Lower leg skin (tissue), 4 donors: ENCODE measurements at places on chromosomes 4 and X. TPM values are rescaled to one million over a fixed set of nuclear protein-coding genes. Genes with fewer than 3 reads are reported as not detected.

- no peak for DNase-seq
These were observed 321.2 kb upstream of the BMP3 start for GRCh38 chr4:80709082-80709869.

GRCh38 chr4:53183754-53184153, 182.1 kb downstream of the SCFD2 start:
- DNase-seq: no peak

DNA sequence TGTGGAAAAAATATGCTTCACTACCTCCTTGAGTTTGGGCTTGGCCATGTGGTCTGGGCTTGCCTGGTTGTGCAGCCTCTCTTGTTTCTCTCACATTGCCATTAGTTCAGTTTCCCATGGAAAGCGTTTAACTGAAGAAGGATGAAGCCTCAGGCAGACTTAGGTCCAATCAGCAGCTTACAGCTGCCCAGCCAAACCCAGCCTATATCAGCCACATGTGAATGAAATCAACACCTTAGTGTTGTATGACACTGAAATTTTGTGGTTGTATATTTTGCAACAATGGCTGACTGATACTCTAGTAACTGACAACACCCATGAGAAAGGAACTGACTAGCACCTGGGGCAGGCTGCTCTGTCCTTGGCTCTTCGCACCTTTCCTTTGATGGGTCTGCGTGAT, 81.2 kb downstream of the KLF8 start:
- no peak for DNase-seq

DNA sequence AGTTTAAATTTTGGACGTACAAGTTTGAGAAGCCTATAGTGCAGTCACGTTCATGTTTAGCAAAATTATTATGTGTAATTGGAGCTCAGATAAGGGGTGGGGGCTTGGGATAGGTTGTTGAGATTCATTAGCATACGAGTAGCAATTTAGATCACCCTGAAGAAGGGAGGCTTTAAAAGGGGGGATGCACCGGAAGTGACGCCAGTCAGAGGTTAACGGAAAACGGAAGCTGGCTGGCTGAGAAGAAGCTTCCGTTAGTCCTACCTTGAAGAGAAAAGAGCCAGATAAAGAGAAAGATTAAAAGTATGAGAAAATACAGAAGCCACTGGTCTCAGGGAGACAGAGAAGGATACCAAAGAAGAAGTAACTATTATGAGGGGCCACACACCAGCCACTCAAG, 1.1 kb upstream of the NXT2 start:
- no peak for DNase-seq

DNA sequence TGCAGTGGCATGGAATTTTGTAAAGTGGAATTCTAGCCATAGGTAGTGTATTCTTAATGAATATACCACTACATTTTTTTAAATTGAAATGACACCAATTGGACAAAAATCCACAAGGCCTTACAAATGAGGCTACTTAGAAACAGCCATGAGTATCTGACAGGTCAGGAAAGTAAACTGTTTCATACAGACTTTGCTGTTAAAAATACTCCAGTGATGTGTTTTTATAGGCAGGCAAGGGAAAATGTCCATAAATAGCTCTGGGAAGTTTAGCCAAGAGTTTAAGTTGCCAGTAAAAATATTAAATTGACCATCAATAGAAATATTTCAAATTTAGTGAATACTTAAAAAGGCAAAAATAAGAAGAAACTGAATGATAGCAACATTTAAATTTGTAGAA, 41.8 kb upstream of the PDLIM5 start:
- no peak for DNase-seq

- DNase-seq: no peak
These were observed 1217.0 kb downstream of the RAPGEF2 start for GRCh38 chr4:160319868-160320260.

- no peak for DNase-seq
These were observed 36.1 kb upstream of the DOCK11 start for GRCh38 chrX:118459494-118459893.

- no peak for DNase-seq
These were observed 526.5 kb downstream of the TRIML1 start for GRCh38 chr4:188665491-188666457.

- DNase-seq: no peak
These were observed 15.0 kb downstream of the CLDN2 start for GRCh38 chrX:106935175-106935574.

GRCh38 chrX:74277846-74278245, 26.1 kb upstream of the ZCCHC13 start:
- DNase-seq: no peak

GRCh38 chrX:15644560-15644872, 20.1 kb downstream of the CLTRN start:
- DNase-seq: no peak

GRCh38 chrX:39222346-39223113, 421.3 kb downstream of the MID1IP1 start:
- DNase-seq: no peak

DNA sequence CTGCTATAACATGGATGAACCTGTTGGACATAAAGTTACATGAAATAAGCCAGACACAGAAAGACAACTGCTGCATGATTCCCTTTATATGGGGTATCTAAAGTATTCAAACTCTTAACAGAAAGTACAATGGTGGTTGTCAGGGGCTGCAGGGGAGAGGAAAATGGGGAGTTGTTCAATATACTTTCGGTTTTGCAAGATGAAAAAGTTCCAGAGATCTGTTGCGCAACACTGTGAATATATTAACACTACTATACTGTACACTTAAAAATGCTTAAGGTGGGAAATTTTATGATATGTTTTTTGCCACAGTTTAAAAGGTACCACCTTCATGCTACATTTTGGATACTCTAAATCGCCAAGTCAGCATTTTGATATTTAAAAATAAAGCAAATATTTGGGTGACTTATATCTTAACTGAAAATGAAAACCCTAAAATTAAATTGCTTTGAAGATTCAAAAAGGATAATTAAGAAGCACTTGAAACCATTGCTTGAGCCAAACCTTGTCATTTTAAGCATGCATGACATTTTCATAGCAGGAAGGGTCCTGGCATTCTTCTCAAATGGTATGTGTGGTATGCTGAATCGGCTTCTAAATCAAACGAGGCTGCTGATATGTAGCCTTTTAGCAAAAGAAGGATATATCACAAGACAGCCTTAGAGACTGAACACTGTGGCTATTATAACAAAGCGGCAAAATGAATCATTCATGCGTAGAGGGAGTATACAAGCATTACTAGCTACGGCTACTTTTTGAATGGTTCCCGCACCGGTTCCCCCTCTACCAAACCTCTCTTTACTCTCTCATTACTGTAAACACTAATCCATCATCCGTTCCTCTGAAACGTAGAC, 607.1 kb upstream of the DIPK2B start:
- no peak for DNase-seq

GRCh38 chrX:107522901-107523300, 73.4 kb downstream of the FRMPD3 start:
- no peak for DNase-seq

- no peak for DNase-seq
These were observed 46.6 kb downstream of the FAM193A start for GRCh38 chr4:2583092-2583491.

DNA sequence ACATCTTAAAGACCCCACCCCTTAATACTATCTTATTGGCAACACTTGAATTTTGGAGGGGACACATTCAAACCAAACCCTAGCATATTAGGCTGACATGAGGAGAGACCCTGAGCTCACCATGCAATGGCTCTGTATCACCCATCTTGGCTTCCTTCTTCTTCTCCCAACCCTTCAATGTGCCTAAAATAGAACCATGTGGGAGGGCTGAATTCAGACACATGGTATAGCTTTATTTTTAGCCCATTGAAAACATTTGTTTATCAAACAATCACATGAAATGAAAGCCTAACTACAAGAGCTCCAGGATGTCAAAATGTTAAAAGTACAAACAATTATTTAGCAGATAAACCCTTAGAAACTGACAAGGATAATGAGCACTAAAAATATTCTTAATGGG, 81.6 kb downstream of the RASL11B start:
- no peak for DNase-seq

- no peak for DNase-seq
These were observed 642.9 kb downstream of the STPG2 start for GRCh38 chr4:97500423-97500822.

DNA sequence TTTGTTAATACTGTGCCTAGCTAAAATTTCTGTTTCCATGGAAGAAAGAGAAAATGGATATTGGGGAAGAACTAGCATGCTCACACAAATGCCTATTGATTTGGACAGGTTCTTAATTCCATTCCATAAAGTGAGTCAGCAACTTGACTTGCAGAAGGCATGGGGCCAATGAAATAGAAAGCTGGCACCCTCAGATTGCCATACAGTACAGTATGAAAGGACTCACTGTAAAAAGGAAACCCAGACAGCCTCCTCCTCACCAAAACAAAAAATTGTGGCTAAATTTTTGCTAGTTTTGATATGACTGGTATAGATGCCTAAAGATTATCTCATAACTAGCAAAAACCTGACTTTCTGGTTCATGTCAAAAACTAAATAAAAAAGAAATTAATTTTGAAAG, 11.2 kb upstream of the TAB3 start:
- DNase-seq: no peak

DNA sequence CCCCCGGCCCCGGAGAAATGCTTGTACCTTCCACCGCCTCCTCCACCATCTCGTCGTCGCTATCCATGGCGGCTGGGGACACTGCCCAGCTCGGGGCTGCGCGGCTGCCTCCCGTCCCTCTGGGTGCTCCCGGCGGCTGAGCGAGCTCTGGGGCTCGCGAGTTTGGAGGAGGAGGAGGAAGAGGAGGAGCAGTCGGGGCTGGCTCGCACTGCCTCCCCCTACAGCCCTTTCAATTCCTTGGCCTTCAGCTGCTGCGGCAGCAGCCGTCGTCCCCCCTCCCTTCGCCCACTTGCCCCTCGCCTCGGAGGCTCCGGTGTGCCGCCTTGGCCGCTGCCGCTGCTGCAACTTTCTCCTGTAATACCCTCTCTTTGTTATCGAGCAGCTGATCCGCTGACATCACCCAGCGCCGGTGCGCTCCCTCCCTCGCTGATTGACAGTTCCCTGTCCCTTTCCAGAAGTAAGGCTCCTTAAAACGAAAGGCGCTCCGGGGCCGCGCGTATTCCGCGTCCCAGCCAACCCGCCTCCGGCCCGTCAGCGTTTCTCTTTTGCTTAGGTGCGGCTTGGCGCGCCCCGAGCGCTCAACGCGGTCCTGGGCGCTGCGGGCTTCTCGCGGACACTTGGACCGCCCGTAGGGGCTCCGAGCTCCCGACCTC, at the start of gene SETD7:
TSS of gene SETD7 (minus strand) at position 149 of the 653 bp plus-strand sequence. CDS start at position 67, 82 bp downstream.
- DNase-seq: peak; percentile 75

DNA sequence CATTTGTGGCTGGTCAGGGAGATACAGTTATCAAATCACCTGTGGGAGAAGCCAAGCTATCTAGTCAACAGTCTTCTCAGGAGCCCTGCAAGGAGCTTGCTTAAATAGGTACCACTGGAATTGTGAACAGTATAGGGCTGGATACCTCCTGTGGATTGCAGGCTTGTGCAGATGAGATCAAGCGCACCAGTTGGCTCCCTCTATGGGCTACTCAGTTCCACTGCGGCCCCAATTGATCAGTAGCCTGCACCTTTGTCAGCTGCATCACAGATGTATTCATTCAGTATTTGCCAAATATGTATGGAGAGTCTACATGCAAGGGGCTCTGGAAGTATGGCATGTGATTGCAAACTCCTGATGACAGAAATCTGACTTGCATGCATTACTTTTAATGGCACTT, 28.6 kb downstream of the TEX13A start:
- DNase-seq: no peak

DNA sequence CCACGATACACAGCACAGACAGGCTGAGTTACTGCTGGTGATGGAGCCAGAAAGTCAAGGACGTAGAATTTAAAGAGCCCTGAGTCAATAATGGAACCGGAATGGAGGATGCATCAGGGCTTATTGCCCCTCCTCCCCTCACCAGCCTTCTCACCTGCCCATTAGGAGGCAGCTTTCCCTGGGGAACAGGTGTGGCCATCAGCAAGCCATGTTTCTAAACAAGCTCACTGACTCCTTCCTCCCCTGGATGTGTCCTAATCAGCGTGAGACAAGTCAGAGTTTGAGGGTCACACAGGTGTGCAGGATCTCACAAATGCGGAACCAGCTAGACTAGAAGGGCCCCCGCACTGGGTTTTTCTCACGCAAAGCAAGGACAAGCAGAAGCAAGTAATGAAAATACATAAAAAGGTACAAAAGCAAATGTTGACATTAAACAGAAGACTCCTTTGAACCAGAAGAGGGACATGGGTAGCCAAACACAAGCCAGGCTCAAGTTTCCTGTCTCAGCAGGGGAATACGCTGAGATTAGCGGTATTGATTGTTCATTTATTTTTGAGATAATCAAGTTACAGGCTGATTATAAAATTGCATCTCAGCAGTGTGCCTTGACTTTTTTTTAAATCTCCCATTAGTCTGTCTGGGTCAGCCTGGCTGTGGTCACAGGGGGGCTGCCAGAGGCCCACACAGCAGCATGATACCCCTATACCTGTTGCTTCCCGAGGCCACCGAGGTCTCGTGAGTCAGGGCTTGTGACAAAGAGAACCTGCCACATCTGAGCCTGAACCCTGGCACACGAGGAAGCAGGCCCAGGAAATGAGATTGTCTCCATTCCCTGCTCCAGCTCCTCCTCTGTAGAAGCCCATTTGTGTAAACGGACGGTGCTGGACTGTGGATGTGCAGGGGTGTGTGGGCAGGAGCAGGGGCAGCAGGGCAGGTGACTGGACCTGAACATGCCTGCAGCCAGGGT, 37.4 kb downstream of the CCKAR start:
- no peak for DNase-seq

GRCh38 chrX:774536-774935, 143.9 kb downstream of the SHOX start:
- DNase-seq: no peak

GRCh38 chrX:9330249-9330982, 134.4 kb upstream of the TBL1X start:
- no peak for DNase-seq

DNA sequence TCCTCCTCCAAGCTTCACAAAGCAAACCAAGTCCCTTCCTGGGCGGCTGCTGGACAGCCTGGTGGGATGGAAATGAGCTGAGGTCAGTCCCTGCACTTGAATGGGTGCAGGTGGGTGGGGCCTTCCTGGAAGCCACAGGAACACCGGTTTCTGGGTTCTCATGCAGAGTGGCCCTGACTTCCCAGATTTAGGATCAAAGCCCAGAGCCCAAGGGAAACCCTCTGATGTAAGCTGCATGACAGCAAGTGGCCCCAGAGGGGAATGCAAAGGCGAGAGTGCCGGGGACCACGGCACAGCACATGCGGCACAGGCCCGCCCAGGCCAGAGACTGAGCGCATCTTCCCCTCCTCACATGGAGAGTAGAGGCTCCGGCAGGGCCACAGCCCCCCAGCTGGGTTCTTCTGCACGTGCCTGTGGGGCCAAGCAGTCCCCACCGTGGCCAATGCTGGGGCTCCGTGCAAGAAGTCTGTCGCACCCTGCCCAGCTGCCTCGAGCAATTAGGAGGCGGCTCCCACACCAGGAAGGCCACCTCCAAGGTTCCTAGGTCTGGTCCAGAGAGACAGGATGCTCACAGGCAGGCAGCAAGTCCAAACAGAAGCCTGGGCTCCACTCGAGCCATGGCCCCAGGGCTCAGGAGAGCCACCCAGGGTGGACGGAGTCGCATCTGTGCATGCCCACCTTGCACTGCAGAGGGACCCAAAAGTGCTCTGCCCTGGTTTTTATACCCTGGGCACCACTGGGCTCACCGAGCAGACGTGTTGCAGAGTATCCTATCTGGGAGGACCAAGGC, 83.0 kb downstream of the HTRA3 start:
- peak; percentile 83 for DNase-seq

The IL2 gene
- total RNA-seq: not detected

The MAGEC1 gene
- total RNA-seq: not detected

The PPP4R3C gene
- total RNA-seq: not detected

The SCML2 gene
- 5.4 TPM for total RNA-seq

The POLR2B gene
- 74.0 TPM for total RNA-seq

The FANCB gene
- 1.2 TPM for total RNA-seq

The RHOXF2 gene
- not detected for total RNA-seq

The RASSF6 gene
- 6.2 TPM for total RNA-seq

The TRMT2B gene
- 23.7 TPM for total RNA-seq

The PRR32 gene
- not detected for total RNA-seq
